ENCODE measurements at places on chromosomes 4 and X.

- DNase-seq: no peak
Measured at GRCh38 chrX:16756724-16757123, 29.5 kb upstream of the TXLNG start.

DNA sequence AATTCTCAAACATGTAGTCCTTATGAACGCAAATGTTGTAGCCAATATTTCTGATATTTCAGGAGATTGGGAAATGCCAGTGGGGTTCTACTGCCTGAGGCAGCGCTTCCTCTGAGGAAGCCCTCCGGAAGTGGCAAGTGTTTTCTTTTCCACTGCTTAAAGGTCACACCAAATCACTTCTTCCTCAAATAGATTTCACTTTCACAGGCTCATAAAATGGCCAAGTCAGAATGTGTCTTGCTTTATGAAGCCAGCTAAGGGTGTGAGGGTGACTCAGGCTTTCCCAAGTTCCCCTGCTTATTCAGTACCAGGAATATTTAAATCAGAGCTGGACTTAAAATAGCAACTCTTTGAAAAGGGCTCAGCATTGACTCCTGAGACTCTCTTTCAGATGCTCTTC, 514.2 kb upstream of the DIPK2B start:
- no peak for DNase-seq

DNA sequence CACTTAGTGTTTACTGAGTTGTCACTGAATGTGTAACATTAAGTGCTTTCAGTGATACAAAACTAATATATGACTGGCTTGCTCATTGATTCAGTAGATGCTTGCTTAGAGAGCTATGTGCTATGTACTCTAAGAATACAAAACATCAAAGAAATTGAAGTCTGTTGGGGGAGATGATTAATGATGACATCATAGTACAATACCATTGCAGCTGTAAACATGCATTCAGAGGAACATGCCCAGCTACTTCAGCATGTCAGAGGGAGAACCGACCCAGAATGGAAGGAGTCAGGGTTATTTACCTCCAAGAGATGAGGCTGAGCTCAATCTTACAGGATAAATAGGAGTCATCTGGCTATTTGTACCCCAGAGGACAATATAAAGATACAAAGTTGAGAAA, 290.8 kb downstream of the TENM3 start:
- no peak for DNase-seq

DNA sequence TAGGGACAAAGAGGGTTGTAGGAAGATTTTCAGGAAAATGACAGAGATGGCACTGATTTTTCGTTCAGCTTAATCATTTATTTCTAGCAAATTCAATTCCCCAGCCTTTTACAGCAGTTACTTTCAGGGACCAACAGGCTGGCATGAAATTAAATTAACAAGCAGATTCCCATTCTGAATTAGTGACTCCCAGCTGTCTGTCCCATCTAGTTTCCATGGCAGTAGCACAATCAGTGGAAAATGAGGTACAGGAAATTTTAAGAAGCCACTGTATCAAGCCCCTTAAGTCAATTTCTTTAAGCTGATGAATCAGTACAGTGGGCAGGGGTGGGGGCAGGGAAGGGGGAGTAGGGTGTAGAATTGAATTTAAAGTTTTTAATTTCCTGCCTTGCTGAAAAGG, 121.1 kb upstream of the TEX13C start:
- DNase-seq: no peak

GRCh38 chrX:72573158-72573511, 492 bp upstream of the HDAC8 start:
- no peak for DNase-seq

GRCh38 chr4:113977526-113977855, 2.0 kb downstream of the ARSJ start:
- DNase-seq: no peak

GRCh38 chr4:15914291-15914690, 24.2 kb downstream of the FGFBP1 start:
- DNase-seq: no peak

GRCh38 chr4:59598330-59598618, 1601.9 kb upstream of the ADGRL3 start:
- DNase-seq: no peak

- no peak for DNase-seq
Measured at GRCh38 chrX:153381684-153382532, 19.2 kb downstream of the PNMA6E start.

DNA sequence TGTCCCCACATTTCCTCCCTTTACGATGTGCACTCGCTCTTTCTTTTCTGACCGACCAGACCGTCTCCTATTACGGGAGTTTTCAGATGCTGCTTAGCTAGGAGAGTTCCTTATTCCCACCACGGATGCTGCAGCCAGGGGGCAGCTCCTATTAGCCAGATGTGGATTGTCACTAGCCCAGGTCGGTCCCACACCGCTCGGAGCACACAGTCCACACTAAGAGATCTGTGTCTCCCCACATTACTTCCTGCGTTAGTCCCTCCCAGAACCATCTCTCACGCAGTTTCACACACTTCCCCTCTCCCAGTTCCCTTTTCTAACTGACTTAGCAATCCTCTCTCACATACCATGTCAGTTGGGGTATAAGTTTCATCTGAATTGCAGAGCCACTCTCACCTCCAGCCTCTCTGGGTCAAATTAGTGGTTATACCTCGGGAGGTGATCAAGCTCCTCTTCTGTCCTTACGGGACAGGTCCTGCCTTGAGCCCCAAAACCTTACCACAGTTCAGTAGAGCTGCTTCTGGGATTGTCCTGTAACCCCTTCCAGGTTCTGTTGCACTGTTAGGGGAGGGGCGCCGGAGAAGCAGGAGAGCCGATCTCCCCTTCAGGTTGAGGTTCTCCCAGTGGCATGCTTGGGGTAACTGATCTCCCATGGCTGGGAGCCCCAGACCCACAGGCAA, 28.2 kb downstream of the SULT1E1 start:
- DNase-seq: no peak

DNA sequence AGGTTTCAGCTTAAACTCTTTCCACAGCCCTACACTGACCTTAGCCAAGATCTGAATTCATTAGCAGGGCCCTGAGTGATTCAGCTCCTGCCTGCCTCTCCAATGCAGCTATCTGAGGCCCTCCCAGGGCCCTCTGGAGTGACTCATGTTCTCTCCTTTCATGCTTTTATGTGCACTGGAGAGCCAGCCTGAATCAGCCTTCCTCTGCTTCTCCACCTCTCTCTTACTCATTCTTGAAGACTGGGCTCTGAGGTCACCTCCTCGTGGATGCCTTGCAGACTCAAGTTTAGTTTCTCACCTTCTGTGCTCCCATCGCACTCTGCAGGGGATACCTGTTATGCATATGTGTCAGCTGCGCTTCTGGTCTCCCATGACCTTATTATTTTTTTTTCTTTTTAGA, 3.1 kb upstream of the OCIAD2 start:
- DNase-seq: peak; percentile 21

DNA sequence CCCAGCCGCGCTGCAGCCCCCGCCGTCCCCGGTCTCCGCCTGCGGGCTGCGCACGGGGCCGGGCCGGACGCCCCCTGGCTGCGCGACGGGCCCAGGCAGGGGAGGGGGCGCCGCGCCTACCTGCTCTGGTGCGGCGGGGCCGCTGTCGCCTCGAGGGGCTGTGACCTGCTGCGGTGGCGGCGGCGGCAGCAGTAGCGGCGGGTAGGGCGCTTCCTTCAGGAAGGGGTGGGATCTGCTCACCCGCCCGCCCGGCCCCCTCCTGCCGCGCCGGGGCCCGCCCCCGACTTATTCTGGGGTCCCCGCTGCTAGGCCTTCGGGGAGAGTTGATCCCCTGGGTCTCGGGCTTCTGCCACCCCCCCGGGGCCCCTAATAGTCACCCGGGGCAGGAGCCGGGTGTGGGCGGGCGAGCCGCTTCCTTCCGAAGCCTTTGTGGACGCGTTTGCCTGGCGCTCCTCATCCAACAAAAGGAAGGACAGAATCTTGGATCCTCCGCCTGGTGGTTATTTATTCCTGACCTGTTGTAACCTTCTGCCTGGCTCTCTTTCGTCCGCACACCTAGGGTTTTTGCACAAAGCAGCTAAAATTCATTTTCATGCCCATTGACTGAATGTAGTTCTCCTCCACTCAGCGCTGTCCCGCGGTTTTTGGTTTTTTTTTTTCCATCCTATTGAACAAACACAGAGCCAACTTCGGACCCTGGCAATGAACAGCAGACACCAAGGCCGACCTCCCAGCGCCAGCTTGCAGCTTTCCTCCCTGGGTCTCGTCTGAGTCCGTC, at the start of gene TMEM150C:
Gene TMEM150C (minus strand): TSS at position 203 of the 778 bp plus-strand sequence. CDS start 57,331 bp downstream, outside the sequence.
- DNase-seq: no peak

- DNase-seq: peak; percentile 28
Measured at GRCh38 chrX:10098270-10098713, 58.5 kb upstream of the CLCN4 start.

GRCh38 chr4:147776716-147777115, 44.8 kb downstream of the ARHGAP10 start:
- DNase-seq: no peak

- no peak for DNase-seq
Measured at GRCh38 chrX:53089224-53089842, 4.6 kb upstream of the KANTR start.

DNA sequence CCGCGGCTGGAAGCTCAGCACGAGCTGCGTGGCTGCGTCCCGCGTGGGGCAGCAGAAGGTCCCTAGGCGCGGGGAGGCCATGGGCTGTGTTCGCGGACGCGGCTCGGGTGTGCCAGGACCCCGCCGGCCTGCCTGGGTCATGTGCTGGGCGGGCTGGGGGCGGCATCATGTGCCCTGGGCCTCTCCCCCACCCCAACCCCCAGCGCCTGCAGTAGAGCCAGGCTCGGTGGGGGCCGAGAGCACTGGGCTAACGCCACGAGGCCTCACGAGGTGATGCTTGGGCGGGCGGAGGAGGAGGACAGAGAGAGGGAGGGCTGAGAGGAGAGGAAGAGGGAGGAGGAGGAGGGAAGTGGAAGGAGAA, at the start of gene GPR143:
Gene GPR143 (minus strand): TSS at position 111 of the 361 bp plus-strand sequence. CDS start 30 bp downstream, at position 81.
- no peak for DNase-seq

GRCh38 chrX:44282753-44283152, 60.7 kb downstream of the EFHC2 start:
- DNase-seq: no peak

DNA sequence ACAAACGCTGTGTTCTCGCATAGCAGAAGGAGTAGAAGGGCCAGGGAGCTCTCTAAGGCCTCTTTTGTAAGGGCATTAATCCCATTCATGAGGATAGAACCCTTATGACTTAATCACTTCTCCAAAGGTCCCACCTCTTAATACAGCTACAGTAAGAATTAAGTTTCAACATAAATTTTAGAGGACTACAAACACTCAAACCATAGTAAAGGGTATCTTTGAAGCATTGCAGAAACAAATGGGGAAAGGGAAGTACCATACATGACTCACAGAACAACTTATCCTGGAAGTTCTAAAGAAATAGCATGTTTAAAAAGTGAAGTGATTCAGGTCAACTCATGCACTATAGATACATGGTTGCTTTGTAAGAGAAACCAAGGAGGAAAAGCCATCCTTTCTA, 680.8 kb downstream of the RPA4 start:
- no peak for DNase-seq

GRCh38 chr4:148151806-148152205, 290.4 kb downstream of the NR3C2 start:
- no peak for DNase-seq

DNA sequence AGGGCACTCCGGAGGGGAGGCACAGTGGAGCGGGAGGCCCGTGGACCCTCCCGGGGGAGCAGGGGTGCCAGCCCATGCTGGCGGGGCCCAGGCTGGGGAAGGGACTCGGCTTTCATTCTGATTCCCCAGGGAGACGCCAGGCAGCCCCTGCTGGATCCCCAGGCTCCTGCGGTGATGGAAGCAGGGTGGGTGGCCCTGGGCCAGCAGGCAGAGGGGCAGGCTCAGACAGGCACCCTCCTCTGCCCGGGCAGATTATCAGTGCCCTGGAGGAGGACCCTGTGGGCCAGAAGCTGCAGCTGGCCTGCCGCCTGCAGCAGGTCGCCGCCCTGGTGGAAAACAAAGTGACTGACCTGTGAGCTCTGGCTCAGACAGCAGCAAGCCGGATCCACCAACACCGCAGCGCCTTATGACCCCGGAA, 2.1 kb upstream of the SRPK3 start:
- DNase-seq: no peak

GRCh38 chr4:78613522-78614321, 62.2 kb downstream of the ANXA3 start:
- DNase-seq: no peak

DNA sequence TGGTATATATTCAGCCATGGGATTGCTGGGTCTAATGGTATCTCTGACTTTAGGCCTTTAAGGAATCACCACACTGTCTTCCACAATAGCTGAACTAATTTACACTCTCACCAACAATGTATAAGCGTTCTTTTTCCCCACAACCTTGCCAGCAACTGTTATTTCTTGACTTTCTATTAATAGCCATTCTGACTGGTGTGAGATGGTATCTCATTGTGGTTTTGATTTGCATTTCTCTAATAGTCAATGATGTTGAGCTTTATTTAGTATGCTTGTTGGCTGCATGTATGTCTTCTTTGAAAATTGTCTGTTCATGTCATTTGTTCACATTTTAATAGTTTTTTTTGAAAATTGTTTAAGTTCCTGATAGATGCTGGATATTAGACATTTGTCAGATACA, 235.2 kb downstream of the HEPH start:
- no peak for DNase-seq

DNA sequence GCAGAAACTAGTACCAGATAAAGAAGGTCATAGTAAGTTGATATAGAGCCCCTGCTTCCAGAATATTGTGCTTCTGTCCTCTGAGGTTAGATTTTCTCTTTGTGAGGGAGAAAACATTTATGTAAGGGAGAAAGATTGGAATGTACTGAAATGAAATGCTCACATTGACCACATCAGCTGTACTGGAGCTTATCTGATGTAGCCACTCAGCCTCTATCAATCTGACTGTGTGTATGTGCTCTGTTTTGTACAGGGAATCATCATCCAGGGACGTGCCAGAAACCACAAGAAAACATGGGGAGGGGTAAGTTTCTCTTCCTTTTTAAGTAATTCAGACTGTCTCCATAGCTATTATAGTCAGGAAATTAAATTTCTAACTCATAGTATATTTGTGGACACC, 56.8 kb downstream of the PRRG1 start:
- DNase-seq: no peak

DNA sequence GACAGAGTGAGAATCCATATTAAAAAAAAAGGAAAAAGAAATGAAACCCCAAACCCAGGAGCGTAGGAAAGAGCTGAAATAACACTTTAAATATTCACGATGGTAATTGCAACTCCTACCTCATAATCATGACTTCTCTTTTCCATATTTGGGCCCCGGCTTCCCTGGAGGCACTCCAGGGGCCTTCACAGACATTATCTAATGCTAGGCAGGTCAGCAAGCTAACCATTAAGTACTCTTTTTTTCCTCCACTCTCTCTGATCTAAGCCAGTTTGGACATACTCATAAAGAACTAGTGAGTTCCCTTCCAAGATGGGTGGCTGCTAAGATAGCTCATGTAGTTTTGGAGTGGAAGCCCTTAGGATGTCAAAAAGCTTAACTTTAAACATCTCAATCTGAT, 83.2 kb downstream of the SH3KBP1 start:
- no peak for DNase-seq

GRCh38 chrX:115952417-115953092, 218.0 kb upstream of the AGTR2 start:
- no peak for DNase-seq

DNA sequence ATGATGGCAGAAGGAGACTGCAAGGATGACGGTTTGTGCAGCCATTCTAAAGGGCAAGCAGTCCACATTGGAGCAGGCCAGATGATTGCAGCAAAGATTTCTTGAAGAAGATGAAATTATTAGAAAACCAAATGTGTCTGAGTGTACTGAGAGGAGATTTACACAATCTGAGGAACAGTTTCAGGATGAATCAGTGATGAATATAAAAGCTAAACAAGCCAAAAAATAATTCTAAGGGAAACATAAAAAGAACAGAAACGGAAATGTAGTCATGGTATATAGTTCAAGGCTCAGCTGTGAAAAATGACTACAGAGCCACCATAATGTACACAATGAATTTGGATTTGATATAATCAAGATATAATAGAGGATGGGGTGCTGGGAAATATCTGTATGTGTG, 168.5 kb downstream of the PDGFC start:
- no peak for DNase-seq

Measured in stimulated activated CD4-positive, alpha-beta T cell treated with anti-CD3 and anti-CD28 coated beads, Interleukin-1b, Interleukin-23, amount 100 ng/mL, for 1 hour (primary cell).